ENCODE measurements at places on chromosomes 1 and 21. TPM values are rescaled to one million over a fixed set of nuclear protein-coding genes. Genes with fewer than 3 reads are reported as not detected.

Gene BTG2
- total RNA-seq = 37.1 TPM

Gene CELA2B
- total RNA-seq = not detected

Gene GSTM1
- not detected for total RNA-seq

Gene TNNT2
- total RNA-seq = 1.4 TPM

Gene SYT6
- total RNA-seq = 4.9 TPM

DNA sequence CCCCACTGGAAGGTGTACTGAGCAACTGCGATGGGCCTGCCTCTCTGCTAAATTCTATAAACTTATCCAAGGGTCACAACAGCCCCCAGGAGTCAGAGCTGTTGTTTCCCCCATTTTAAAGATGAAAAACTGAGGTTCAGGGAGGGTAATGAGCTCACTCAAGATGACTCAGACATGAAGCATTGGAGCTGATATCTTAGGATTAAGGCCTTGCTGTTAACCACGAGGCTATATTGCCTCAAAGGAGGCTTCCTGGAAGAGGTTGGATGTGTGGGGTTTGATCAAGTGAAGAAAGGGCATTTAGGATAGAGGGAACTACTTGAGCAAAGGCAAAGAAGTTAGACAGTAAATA, 6.7 kb downstream of the LDLRAP1 start:
- no peak for DNase-seq
- no peak overlapping the region for H3K27ac ChIP-seq
- H3K27me3 ChIP-seq = peaks cover 2% of the 10 kb centered on the region
- H3K36me3 ChIP-seq = no peaks in the 10 kb centered on the region
- H3K4me1 ChIP-seq = peaks cover 18% of the 10 kb centered on the region
- H3K4me3 ChIP-seq = no peak overlapping the region

DNA sequence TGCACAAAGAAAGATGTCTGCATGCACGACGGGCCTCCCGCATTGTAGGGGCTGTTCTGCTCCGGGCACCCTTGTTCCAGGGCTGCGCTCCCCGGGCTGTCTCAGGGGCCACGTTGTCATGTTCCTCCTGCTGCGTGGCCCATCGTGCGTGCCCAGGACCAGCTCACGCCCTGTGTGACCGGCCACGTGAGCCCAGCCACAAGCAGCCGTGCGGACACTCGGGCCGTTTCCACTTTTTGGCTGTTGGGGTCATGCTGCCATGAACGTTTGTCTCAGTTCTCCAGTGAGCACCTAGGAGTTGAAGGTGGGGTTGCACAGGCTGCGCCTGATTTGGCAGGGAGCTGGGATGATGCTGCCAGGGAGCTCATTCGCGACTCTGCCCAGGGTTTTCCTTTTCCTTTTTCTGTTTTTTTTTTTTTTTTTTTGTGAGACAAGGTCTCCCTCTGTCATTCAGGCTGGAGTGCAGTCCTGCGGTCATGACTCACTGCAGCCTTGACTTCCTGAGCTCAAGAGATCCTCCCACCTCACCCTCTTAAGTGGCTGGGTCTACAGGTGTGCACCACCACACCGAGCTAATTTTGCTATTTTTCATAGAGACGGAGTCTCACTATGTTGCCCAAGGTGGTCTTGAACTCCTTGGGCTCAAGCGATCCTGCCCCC, 17.4 kb downstream of the PDXK start:
- H3K4me3 ChIP-seq = no peak overlapping the region
- no peaks in the 10 kb centered on the region for H3K27me3 ChIP-seq
- peaks cover 54% of the 10 kb centered on the region for H3K36me3 ChIP-seq
- DNase-seq = no peak
- peaks cover 73% of the 10 kb centered on the region for H3K4me1 ChIP-seq
- H3K27ac ChIP-seq = no peak overlapping the region

- H3K4me3 ChIP-seq = no peak overlapping the region
- no peak overlapping the region for H3K27ac ChIP-seq
- no peaks in the 10 kb centered on the region for H3K4me1 ChIP-seq
- H3K36me3 ChIP-seq = no peaks in the 10 kb centered on the region
Observed at GRCh38 chr1:94721240-94721639, 98.9 kb upstream of the SLC44A3 start.

DNA sequence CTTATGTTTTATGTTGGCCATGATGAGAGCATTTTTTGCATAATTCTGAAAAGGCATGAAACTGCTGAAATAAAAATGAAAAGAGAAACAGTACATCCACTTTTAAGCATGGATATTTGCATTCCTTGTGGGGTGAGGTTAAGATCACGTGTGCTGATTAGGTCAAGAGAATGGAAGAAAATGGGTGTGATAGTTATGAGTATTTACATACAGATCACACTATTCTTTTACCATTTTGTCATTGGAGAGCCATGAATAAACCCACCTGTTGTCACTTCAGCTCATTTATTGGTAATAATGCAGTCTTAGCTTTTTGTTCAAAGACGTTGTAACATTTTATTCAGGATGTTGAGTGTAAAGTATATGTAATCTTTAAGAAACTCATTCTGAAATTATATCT, 153.2 kb downstream of the NOS1AP start:
- no peak overlapping the region for H3K27ac ChIP-seq
- no peak overlapping the region for H3K4me3 ChIP-seq
- H3K4me1 ChIP-seq = peaks cover 6% of the 10 kb centered on the region
- H3K36me3 ChIP-seq = no peaks in the 10 kb centered on the region
- no peaks in the 10 kb centered on the region for H3K27me3 ChIP-seq

DNA sequence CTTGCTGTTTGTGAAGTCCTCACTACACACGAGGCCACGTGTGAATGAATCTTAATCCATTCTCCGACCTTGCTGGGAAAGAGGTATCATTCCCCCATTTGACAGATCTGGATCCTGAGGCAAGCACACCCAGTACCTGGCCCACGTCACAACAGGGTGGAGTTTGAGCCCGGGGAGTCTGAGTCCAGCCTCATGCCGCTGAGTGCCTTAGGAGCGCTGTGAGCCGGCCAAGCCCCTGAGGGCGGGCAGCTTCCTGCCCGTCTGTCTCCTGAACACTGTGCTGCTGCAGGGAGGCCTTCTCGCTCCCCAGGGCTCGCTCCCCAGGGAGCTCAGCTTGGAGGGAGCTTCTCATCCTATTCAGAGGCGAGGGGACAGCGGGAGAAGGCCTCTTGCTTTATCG, 29.7 kb downstream of the SLC45A1 start:
- no peaks in the 10 kb centered on the region for H3K27me3 ChIP-seq
- DNase-seq = no peak
- no peak overlapping the region for H3K27ac ChIP-seq
- no peak overlapping the region for H3K4me3 ChIP-seq
- peaks cover 65% of the 10 kb centered on the region for H3K36me3 ChIP-seq

- no peak overlapping the region for H3K4me3 ChIP-seq
- no peaks in the 10 kb centered on the region for H3K36me3 ChIP-seq
- H3K27me3 ChIP-seq = no peaks in the 10 kb centered on the region
- no peak for DNase-seq
- H3K4me1 ChIP-seq = no peaks in the 10 kb centered on the region
Observed at GRCh38 chr1:224637515-224637914, 21.4 kb downstream of the CNIH3 start.

- H3K4me1 ChIP-seq = peaks cover 15% of the 10 kb centered on the region
- no peaks in the 10 kb centered on the region for H3K27me3 ChIP-seq
- H3K27ac ChIP-seq = no peak overlapping the region
- peak overlapping the region; percentile 60 for H3K4me3 ChIP-seq
- H3K36me3 ChIP-seq = no peaks in the 10 kb centered on the region
Observed at GRCh38 chr21:44013380-44014088, 1.4 kb downstream of the TRAPPC10 start.

GRCh38 chr1:40049725-40050124, 9.2 kb downstream of the CAP1 start:
- H3K27ac ChIP-seq = peak overlapping the region; percentile 83
- no peaks in the 10 kb centered on the region for H3K27me3 ChIP-seq
- no peak overlapping the region for H3K4me3 ChIP-seq
- peaks cover 9% of the 10 kb centered on the region for H3K4me1 ChIP-seq
- peaks cover 7% of the 10 kb centered on the region for H3K36me3 ChIP-seq
- DNase-seq = no peak

DNA sequence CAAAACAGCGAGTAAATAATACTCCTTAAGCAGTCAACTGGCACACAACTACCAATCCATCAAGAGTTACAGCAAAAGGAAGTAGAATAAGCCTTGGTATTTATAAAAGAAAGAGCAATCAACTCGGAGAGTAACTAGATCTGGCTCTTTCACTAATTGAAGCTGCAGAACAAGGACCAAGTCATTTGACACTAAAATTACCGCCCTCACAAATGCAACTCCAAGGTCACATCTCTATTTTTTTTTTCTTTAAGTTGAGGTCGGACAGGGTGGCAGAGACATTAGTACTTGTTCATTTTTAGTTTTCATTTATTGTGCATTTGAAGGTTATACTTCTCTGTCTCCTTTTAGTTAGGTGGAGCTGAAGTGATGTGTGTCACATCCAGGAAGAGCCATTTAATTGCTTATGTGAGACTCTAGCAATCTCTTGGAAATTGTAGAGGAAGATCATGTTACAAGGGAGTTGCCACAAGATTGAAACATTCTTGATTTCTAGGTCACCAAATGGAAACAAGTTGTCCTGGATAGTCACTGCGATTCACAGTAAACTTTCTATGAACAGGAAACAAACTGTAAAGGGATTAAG, 138.1 kb upstream of the ADAMTS5 start:
- no peaks in the 10 kb centered on the region for H3K36me3 ChIP-seq
- H3K27ac ChIP-seq = no peak overlapping the region
- no peak for DNase-seq
- no peaks in the 10 kb centered on the region for H3K4me1 ChIP-seq

- H3K27me3 ChIP-seq = no peaks in the 10 kb centered on the region
- no peak overlapping the region for H3K27ac ChIP-seq
Observed at GRCh38 chr1:41876576-41877445, 41.9 kb downstream of the HIVEP3 start.

DNA sequence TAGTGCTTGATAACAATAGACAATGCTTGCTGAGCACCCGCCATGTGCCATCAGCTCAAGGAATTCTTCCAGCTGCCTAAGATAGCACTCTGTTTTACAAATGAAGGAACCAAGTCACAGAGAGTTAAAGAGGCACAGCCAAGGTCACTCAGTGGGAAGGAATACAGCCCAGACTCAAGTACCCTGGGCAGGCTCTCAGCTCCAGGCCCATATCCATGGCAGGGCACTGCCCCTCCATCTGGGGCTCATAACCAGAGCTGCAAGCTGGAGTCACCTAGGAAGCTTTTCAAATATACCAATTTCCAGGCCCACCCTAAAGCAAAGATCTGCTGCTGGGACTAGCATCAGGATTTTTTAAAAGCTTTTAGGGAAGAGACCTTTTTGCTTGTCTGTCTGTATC, 1.6 kb downstream of the CLEC20A start:
- no peak overlapping the region for H3K27ac ChIP-seq
- H3K36me3 ChIP-seq = no peaks in the 10 kb centered on the region
- DNase-seq = no peak
- H3K4me3 ChIP-seq = no peak overlapping the region
- no peaks in the 10 kb centered on the region for H3K27me3 ChIP-seq
- H3K4me1 ChIP-seq = no peaks in the 10 kb centered on the region
